ENCODE measurements at places on chromosomes 1 and 21. TPM values are rescaled to one million over a fixed set of nuclear protein-coding genes. Genes with fewer than 3 reads are reported as not detected.
A peak's percentile ranks its signal among the peaks of the same experiment; 100 is the strongest.

WDR64 gene
- total RNA-seq: not detected

AK5 gene
- 3.3 TPM for total RNA-seq

TIE1 gene
- 562 TPM for total RNA-seq

LRRC53 gene
- total RNA-seq: not detected

ORC1 gene
- 11.0 TPM for total RNA-seq

TGFB2 gene
- total RNA-seq: 31.5 TPM

KRTAP11-1 gene
- total RNA-seq: not detected

CASZ1 gene
- 5.1 TPM for total RNA-seq

TPTE gene
- not detected for total RNA-seq

FMOD gene
- 0.11 TPM for total RNA-seq

KRTAP24-1 gene
- not detected for total RNA-seq

DNA sequence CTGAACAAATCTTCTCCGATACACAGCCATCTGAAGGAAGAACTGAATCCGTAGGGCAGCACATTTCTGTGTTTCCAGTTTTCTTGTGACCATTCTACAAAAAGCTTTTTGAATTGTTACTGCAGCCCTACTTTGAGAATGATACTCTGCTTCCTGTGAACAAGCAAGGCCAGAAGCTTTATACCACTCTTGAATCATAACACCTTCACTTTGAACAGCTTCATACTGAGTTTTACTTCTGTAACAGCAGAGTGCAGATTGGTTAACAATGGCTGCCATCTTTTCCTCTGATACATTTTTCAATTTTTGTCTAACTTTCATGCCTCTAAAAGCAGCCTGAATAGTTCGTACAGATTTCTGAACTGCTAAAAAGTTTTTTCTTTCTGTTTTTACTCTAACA, 33.6 kb upstream of the F13B start:
- no peak for DNase-seq

DNA sequence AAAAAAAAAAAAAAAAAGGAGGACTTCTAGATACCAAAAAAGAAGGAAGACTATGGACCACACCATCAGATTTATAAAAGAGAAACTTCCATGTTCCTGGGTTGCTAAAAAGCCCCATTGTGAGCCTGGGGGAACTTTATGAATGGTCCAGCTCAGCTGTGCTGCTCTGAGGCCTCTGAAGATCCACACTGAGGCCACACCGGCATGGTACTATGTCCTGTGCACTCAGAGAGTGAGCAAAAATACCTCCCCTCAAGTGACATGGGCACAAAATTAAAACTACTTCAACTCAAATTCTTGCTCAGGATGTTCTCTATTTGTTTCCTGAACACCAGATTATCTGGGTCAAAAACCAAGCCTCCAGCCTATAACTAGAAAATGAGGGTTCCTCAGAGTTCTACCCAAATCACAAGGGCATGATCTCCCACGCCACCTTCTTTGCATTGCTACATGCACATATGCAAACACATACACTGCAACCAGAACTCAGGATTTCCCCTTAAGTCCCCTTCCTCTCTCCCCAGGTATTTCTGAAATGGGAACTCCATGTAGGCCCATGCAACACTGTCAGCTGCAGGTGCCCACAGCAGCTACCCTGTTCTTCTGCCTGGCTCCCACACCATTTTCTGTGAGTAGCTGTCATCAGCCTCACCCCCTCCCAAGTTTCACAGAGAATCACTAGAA, 94.4 kb downstream of the SH3GLB1 start:
- DNase-seq: no peak

DNA sequence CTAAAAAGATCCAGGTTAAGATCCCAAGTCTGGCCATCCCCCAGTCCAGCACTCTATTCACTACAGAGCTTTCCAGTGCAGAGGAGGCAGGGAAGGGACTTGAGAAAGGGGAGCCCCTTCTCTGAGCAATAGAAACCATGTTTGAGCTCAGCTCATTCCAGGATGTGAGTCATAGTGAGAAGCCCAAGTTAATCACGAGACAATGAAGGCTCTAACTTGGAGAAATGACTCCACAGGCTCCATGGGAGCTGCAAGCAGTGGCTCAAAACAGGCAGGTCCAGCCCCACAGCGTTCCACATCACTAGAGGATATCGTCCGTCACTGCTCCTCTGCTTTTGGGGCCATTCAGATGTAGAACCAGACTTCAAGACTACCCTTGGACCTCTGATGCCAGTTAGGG, 59.1 kb downstream of the CAMK2N1 start:
- DNase-seq: peak; percentile 80

DNA sequence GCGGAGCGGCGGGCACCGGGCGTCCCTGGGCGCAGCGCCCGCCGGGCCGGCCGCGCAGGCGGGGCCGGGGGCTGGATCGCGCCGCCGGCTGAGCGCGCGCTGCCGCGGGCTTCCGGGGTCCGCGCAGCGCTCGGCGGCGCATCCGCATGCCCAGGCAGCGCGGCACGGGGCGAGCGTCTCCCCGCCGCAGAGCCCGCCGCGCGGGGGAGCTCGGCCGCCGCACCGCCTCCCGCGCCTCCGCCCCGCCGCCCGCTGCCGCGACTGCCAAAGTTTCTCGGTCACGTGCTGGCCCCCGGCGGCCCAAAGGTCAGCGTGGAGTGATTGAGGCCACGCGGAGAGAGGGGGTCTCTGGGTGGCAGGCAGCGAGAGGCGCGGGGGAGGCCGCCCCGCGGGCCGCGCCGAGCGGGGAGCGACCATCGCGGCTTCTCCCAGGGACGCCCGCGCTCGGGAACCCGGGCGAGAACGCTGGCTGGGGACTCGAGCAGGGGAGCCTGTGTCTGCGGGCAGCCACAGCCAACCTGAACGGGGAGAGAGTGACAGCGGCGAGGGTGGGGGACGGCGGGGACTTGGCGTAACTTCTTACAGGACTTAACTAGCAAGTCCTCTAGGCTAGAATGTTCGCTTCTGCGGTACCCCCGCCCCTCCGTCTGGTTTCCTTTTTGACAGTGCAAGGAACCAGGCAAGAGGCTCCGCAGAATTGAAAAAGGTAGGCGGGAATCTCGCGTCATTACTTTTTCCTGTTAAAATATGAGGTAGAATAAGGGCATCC, at the start of gene ILDR2:
TSS of gene ILDR2 (minus strand) at position 180 of the 769 bp plus-strand sequence. CDS start 272 bp downstream, outside the sequence.
- DNase-seq: peak; percentile 10

GRCh38 chr1:20936216-20936615, 149.1 kb upstream of the HP1BP3 start:
- no peak for DNase-seq

- DNase-seq: no peak
These were observed 113.0 kb upstream of the VAV3 start for GRCh38 chr1:108077991-108078390.

DNA sequence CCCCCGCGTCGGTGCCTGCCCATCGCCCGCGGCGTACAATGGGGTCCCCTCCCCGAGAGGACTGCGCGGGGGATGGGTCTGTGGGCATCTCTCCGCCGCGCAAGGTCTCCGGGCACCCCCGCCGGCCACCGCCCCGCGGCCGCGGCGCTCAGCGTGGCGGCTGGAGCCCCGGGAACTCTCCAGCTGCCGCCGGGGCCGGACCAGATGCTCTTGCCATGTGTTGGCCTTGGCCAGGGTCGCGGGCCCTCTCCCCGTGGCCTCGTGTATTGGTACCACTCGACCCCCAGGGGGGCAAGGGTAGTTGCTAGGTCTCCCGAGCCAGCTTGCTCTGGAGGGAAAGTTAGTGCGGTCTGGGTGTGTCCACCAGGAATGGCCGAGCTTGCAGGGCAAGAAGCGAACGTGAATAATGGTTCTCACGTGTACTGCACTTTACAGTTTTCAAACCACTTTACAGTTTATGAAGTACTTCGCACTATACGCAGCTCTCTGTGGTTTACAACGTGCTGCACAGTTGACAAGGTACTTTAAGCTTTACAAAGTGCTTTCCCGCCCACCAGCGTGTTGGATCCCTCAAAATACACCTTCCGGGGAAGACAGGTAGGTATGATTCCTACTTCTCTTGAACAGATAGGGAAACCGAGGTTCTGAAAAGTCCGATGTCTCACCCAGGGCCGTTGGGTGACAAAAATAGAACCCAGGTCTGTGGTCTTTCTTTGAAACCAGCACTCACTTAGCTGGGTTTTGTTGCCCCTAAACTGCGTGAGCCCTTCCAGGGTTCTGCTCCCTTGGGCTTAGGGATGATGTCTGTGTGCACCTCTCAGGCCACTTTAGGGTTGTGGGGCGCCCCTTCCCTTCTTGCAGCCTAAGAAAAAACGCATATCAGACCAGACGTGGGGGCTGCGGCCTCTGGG, 1.2 kb downstream of the EPHB2 start:
- DNase-seq: peak; percentile 48

DNA sequence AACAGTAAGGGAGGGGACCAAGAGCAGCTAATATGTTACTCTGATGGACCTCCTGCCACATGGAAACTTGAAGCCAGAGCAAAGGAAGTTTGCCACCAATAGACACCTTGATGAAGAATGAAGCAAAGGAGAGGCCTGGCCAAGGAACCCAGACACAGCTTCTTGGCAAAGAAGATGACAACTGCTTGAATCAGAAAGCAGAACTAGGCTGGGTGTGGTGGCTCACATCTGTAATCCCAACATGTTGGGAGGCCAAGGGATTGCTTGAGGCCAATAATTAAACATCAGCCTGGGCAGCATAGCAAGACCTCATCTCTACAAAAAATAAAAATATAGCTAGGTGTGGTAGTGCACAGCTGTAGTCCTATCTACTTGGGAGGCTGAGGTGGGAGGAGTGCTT, 31.7 kb upstream of the CAPZB start:
- DNase-seq: no peak

DNA sequence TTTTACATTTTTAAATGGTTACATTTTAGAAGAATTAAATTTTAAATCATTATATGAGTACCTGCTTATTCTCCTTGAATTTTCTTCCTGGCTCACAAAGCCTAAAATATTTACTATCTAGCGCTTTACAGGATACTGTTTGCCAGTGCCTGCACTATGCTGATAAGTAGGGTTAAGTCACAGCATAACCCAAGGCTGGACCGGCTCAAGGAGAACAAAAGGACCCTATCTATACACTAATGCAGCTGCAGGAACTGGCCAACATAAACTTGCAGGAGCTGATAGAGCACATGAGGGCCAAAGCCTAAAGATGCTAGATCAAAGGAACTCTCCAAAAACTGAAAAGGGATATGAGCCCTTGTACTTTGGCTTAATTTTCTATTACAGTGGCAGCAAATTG, 1086.9 kb upstream of the TMPRSS15 start:
- DNase-seq: no peak

DNA sequence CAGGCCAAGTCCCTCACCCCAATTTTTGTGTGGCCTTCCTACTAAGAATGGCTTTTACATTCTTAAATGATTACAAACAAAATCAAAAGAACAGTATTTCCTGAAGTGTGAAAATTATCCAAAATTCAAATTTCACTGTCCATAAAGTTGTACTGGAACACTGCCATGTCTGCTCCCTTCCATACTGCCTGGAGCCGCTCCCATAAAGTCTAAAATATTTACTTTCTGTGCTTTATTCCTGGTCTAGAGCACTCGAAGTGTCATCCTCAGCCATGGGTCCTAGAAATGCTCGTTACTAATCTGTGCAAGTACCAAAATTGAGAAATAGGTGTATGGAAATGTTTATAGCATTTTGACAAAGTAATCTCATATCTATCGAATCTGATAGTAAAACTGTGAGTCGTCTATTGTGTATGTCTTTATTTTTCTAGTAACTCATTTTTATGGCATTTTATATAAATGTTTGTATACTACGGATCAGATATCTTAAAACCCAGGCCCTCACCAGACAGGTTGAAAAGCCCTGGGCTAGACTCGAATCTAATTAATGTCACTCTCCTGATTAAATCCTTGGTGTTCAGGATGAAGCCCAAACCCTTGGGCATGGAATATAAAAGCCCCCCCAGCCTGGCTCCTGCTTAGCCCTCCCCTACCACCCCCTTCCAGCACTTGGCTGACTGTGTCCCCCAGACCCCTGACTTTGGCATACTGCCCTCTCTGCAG, 4.9 kb downstream of the LBR start:
- DNase-seq: no peak

DNA sequence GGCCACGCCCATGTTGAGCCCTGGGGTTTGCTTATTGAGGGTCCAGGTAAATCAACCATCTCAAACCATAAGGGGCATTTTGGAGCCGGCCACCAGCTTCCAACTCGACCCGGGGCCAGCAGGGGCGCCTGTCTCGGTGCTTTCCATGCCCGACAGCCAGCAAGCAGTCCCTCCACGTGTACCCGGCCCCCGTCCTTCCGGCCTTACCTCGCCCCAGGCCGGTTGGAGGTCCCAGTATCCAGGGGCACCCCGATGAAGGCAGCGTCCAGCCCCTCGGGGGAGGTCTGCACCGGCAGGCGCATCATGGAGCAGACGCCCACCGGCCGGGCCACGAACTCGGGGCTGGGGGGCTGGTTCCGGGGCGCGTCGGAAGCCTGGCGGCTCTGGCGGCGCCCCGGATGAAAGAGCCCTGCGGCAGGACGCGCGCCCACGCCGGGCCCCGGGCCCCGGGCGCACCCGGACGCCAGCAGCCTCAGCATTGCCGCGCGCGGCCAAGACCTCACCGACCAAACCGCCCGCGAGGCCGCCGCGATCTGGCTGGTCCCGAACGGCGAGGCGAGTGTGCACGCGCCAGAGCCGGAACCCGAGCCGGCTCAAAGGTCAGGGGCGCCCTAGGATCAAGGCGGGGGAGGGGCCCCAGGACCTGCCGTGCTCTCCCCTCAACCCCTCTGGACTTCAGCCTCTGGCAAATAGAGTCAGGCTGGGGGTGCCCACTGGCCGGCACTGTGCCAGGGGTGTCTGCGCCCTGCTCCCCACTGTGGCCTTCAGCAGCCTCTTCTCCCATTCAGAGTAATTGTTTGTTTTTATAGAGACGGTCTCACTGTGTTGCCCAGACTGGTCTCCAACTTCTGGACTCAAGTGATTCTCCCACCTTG, at the start of gene AGMAT:
TSS of gene AGMAT (minus strand) at position 563 of the 875 bp plus-strand sequence. CDS start at position 479, 84 bp downstream.
- DNase-seq: peak; percentile 16

GRCh38 chr1:216425577-216425976, 2.3 kb upstream of the USH2A start:
- DNase-seq: no peak

DNA sequence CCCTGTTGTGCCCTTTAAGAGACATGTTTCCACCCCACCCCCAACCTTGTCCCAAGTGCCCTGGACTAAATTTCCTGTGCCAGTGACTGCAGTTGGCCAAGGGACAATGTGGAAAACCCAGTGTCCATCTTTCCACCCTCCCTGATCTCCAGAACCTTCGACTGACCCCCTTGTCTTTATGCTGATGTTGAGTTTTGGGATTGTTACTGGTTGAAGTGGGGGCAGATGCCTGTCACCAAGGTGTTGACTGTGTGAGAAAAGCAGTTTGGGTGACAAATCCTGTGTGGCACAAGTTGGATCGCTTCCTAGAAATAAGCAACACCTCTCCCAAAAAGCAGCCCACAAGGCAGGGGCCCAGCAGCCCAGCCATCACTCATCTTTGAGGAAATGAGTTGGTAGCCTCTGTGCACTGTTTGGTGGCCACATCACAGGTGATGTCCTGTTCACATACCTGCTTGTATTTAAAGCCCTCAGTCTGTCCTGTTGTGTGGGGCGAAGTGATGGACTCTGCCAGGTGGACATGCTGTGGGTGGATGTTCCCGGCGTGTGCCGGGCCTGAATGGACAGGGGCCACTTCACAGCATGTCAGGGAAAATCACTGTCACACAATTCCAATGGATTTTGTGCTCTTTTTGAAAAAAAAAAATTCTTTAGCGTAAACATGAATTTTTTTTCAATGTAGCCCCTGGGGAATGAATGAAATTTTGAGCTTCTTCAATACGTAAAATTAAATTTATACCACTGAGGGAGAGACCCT, 6.6 kb upstream of the MIIP start:
- no peak for DNase-seq

- DNase-seq: no peak
These were observed 634.4 kb downstream of the MATN1 start for GRCh38 chr1:30089024-30089430.

GRCh38 chr1:247453245-247453644, 4.7 kb downstream of the OR2B11 start:
- DNase-seq: no peak

Measured in endothelial cell of umbilical vein (primary cell).